ENCODE measurements at places on chromosomes 13 and 19. TPM values are rescaled to one million over a fixed set of nuclear protein-coding genes. Genes with fewer than 3 reads are reported as not detected.

The CBARP gene
- 0.48 TPM for total RNA-seq

The C3 gene
- total RNA-seq, result 83.9 TPM

The SIGLECL1 gene
- not detected for total RNA-seq

The CEACAM8 gene
- total RNA-seq, result 0.85 TPM

The TBC1D4 gene
- 16.7 TPM for total RNA-seq

The PLPPR2 gene
- 8.0 TPM for total RNA-seq

The RAP2A gene
- total RNA-seq, result 35.9 TPM

The KLK8 gene
- not detected for total RNA-seq

The RNF17 gene
- not detected for total RNA-seq

The TUBA3C gene
- total RNA-seq, result not detected

The ACER1 gene
- total RNA-seq, result not detected

The LHB gene
- total RNA-seq, result not detected

DNA sequence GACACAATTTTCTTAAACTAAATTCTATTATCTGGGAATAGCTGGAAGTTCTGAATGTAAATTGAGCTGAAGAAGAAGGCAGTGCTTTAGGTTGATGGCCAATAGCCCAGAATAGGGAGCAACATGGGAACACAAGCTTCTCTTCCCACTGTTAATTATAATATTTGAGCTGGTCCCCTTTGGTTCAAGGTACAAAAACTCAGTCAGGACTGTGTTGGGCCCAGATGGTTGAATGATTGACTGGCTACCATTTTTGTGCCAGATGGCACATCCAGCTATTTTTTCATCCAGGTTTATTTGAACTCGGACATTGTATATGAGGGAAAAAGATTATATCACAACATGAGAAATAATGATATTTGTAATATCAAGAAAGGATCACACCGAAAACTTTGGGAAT lies 458.9 kb downstream of the SLITRK1 start:
- DNase-seq, result no peak
- H3K4me3 ChIP-seq, result no peak overlapping the region
- no peak overlapping the region for H3K27ac ChIP-seq
- no peaks in the 10 kb centered on the region for H3K4me1 ChIP-seq
- H3K36me3 ChIP-seq, result no peaks in the 10 kb centered on the region

GRCh38 chr19:34236035-34236987 lies 18.0 kb upstream of the GARRE1 start:
- peaks cover 5% of the 10 kb centered on the region for H3K4me1 ChIP-seq
- peak overlapping the region; percentile 6 for H3K27ac ChIP-seq
- no peak overlapping the region for H3K4me3 ChIP-seq
- DNase-seq, result peak; percentile 68
- no peaks in the 10 kb centered on the region for H3K27me3 ChIP-seq
- no peaks in the 10 kb centered on the region for H3K36me3 ChIP-seq

DNA sequence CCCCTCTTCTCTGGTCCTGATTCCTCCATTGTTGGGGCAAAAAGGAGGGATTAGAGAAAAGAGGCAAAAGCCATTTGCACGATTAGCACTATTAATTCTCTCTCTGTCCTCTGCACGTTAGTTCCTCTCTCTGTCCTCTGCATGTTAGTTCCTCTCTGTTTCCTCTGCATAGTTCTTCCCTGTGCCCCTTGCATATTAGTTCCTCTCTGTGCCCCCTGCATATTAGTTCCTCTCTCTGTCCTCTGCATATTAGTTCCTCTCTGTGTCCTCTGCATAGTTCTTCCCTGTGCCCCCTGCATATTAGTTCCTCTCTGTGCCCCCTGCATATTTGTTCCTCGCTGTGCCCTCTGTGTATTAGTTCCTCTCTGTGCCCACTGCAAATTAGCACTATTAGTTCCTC lies 847.2 kb upstream of the GPC6 start:
- no peaks in the 10 kb centered on the region for H3K4me1 ChIP-seq
- H3K27me3 ChIP-seq, result no peaks in the 10 kb centered on the region
- no peak for DNase-seq
- no peaks in the 10 kb centered on the region for H3K36me3 ChIP-seq

DNA sequence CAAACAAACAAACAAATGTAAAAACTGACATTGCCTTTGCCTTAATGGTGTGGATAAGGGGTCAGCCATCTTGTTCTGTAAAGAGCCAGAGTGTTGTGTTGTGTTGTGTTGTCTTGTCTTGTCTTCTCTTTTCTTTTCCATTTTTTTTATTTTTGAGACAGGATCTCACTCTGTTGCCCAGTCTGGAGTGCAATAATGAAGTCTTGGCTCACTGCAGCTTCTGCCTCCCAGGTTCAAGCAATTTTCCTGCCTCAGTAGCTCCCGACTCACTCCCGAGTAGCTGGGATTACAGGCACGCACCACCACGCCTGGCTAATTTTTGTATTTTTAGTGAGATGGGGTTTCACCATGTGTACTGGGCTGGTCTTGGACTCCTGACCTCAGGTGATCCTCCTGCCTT lies 27.8 kb downstream of the TIMM13 start:
- no peak overlapping the region for H3K27ac ChIP-seq
- no peak for DNase-seq
- H3K27me3 ChIP-seq, result no peaks in the 10 kb centered on the region
- H3K36me3 ChIP-seq, result no peaks in the 10 kb centered on the region

- H3K27ac ChIP-seq, result peak overlapping the region; percentile 91
- no peaks in the 10 kb centered on the region for H3K4me1 ChIP-seq
- no peaks in the 10 kb centered on the region for H3K36me3 ChIP-seq
Measured at GRCh38 chr19:33798681-33799111, 2.0 kb downstream of the KCTD15 start.

GRCh38 chr13:99224021-99224420 lies 23.4 kb downstream of the UBAC2 start:
- no peaks in the 10 kb centered on the region for H3K4me1 ChIP-seq
- no peak overlapping the region for H3K4me3 ChIP-seq
- H3K27ac ChIP-seq, result no peak overlapping the region

DNA sequence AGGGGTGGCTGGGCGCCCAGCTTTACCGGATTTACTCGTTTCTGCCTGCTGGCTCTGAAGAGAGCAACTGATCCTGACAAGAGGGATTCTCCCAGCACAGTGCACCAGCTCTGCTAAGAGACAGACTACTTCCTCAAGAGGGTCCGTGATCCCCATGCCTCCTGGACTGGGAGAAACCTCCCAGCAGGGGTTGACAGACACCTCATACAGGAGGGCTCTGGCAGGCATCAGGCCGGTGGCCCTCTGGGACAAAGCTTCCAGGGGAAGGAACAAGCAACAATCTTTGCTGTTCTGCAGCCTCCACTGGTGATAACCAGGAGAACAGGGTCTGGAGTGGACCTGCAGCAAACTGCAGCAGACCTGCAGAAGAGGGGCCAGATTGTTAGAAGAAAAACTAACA lies 1192.5 kb upstream of the PRR20A start:
- H3K36me3 ChIP-seq, result no peaks in the 10 kb centered on the region
- no peak for DNase-seq
- no peaks in the 10 kb centered on the region for H3K27me3 ChIP-seq
- H3K27ac ChIP-seq, result no peak overlapping the region

DNA sequence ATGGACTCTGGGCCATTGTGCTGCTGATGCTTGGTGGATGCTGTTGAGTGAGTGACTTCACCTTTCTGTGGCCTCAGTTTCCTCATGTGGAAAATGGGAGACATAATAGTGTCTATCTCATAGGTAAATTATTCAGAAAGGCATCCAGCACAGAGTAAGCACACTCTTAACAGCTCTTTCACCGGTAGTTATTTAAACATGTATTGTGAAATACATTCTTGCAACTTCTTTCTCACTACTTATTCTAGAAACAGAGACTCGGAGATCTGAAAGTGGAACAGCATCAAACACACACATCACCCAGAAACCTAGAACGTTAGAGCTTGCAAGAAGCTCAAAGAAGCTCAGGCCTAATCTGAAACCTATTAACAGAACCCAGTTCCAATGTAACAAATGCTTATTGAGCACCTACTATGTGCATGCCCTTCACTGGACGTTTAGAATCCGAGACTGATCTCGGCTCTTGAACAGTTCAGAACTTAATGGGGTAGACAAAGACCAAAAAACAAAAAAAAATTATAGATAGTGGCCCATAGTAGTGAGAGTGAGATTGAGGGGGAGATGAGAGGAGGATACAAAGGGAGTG lies 4.1 kb downstream of the ZSWIM9 start:
- H3K27me3 ChIP-seq, result no peaks in the 10 kb centered on the region
- DNase-seq, result no peak
- H3K27ac ChIP-seq, result no peak overlapping the region
- no peaks in the 10 kb centered on the region for H3K36me3 ChIP-seq

GRCh38 chr19:6362027-6362350 lies 658 bp downstream of the CLPP start:
- H3K4me3 ChIP-seq, result peak overlapping the region; percentile 98
- no peaks in the 10 kb centered on the region for H3K4me1 ChIP-seq
- H3K27ac ChIP-seq, result peak overlapping the region; percentile 77
- DNase-seq, result peak; percentile 31
- peaks cover 4% of the 10 kb centered on the region for H3K36me3 ChIP-seq

DNA sequence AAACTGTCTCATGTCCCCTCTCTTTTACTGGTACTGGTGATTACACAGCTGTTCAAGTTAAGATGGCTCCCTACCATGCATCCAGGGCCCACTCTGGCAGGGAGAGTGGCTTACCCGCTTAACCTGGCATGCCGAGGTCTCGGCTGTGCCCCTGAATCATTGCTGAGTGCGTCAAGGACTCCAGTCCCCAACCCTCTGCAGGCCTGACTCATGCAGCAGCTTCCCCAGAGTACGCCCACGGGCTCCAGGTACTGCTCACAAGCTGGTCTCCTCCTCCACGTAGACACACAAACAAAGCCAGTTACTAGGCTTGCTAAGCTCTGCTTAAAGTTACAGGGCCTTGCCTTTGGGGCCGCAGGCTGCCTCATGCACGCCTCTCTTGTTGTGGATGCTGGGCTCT lies 447.4 kb downstream of the COG6 start:
- no peak for DNase-seq
- H3K4me3 ChIP-seq, result no peak overlapping the region
- H3K4me1 ChIP-seq, result no peaks in the 10 kb centered on the region
- no peaks in the 10 kb centered on the region for H3K27me3 ChIP-seq
- H3K27ac ChIP-seq, result peak overlapping the region; percentile 27

- H3K4me3 ChIP-seq, result no peak overlapping the region
- H3K36me3 ChIP-seq, result no peaks in the 10 kb centered on the region
- H3K4me1 ChIP-seq, result no peaks in the 10 kb centered on the region
- no peaks in the 10 kb centered on the region for H3K27me3 ChIP-seq
- DNase-seq, result no peak
Measured at GRCh38 chr13:109357751-109358471, 428.5 kb downstream of the IRS2 start.

- no peak overlapping the region for H3K4me3 ChIP-seq
- no peaks in the 10 kb centered on the region for H3K36me3 ChIP-seq
Measured at GRCh38 chr13:94061301-94061700, 418.2 kb downstream of the DCT start.

DNA sequence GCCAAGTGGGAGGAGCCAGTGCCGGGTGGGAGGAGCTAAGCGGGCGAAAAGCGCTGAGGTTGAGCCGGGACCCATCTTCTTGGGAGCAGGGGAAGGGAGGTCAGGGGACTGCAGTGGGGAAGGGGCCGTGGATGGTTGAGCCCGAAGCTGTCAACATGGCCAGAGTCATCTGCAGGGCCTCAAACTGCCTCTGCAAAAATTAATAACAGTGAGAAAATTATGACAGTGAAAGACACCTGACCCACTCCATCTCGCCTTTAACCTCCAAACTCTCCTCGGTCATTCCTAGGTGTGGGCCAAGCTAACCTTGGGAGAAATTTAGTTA lies 30.1 kb downstream of the ZNF557 start:
- H3K4me3 ChIP-seq, result peak overlapping the region; percentile 68
- no peak for DNase-seq
- no peaks in the 10 kb centered on the region for H3K4me1 ChIP-seq
- H3K36me3 ChIP-seq, result no peaks in the 10 kb centered on the region
- peak overlapping the region; percentile 92 for H3K27ac ChIP-seq

DNA sequence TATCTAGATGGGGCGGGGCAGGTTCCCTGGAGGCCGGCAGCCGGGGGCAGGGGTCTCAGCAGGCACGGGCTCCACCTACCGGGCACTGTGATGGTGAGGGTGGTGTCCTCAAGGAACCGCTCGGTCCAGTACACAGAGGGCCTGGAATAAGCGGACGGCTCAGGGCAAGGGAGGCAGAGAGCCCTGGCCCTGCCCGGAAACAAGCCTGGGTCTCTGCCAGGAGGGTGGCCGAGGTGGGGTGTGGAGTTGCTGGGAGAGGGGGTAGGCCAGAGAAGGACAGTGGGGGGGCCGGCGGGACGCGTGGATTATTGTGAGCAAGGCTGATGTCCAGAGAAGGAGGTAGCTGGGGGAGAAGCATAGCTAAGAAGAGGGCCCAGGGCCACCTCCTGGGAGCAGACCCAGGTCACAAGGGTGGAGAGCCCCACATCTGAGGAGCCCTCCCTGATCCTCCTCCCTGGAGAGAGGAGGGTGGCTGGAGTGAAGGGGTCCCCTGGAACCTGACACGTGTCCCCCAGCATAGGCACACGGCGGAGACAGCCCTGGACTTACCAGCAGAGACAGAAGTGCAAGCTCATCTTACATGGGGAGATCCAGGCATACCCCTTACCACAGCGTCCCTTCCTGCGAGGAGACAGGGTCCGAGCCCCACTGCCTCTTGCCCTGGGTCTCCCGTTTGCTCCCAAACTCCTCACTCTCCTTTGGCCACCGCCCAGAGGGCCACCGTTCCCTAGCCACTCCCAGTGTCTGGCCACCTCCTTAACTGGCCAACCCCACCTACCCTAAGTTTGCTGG lies 29.0 kb upstream of the MIER2 start:
- no peak for DNase-seq
- H3K27me3 ChIP-seq, result no peaks in the 10 kb centered on the region
- H3K27ac ChIP-seq, result no peak overlapping the region

DNA sequence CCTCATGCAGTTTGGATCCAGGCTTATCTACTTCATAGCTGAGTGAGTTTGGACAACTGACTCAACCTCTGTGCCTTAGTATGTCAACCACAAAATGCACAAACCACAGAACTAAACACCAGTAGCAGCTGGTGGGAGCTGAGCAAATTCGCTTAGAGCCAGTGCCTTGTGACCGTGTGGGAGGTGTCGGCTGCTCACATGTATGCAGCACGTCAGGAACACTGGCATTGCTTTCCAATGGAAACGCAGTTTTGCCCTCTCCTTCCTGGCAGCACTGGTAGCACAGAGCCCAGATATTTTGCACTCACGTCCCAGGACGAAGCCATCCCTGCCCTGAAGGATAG lies 8.3 kb upstream of the NTN5 start:
- H3K4me3 ChIP-seq, result no peak overlapping the region
- H3K36me3 ChIP-seq, result no peaks in the 10 kb centered on the region
- no peak overlapping the region for H3K27ac ChIP-seq
- no peak for DNase-seq

DNA sequence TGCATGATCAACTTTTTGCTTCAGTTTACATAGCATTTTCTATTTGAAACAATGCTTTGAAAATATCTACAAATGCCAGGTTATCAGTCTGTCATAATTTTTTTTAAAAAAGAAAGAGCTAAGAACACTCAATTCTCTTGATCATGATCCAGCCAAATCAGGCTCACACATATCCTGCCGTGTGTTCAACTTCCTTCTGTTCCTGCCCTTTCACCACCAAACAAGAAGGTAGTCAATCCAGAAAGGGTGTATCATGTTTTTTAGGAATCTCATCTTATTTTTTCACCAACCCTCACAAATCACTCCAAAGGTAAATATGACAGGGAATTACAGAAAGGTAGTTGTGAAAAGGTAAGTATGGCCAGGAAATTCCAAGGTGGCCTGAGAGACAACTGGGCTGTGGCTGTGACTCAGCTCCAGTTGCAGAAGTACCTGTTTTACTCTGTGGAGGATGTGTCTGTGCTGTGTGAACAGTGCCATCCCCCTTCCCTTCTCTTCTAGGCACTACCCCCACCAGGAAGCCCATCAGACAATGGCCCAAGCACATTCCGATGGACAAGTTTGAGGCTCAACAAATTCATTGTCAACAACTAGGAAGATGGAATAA lies 138.8 kb upstream of the GJB6 start:
- H3K27ac ChIP-seq, result no peak overlapping the region
- no peak overlapping the region for H3K4me3 ChIP-seq
- H3K27me3 ChIP-seq, result no peaks in the 10 kb centered on the region
- DNase-seq, result no peak
- H3K4me1 ChIP-seq, result no peaks in the 10 kb centered on the region
- no peaks in the 10 kb centered on the region for H3K36me3 ChIP-seq

Data from colonic mucosa (tissue), 4 donors.